ENCODE measurements at places on chromosomes 5 and 9.

- DNase-seq: no peak
These were observed 276.2 kb downstream of the PDE4D start for GRCh38 chr5:59617186-59617771.

GRCh38 chr5:93069276-93069675 lies 511.7 kb downstream of the NR2F1-AS1 start:
- DNase-seq: no peak

DNA sequence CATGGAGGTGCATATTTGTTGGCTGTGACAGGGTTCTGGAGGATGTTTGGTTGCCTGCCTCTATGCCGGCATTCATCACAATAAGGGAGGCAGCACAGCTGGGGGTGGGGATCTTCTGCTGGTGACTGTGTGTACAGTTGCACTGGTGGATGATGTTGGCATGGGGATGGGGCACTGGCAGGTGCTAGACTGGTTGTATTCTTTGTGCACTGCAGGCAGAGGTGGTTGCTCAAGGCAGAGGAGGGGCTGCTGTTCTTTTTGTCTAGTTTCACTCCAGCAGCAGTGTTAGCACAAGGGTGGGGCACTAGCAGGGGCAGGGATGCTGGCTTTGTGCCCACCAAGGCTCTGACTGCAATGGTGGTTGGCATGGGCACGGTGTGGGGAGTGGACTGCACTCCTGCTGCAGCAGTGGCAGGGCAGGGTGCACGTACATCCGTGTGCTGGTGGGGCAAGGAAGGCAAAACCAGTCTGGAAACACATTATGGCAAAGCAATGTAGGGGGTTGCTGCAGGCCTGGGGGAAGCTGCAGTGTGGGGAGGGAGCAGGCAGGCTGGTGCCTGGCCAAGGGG lies 69.3 kb downstream of the ISOC1 start:
- no peak for DNase-seq

- no peak for DNase-seq
These were observed 23.9 kb downstream of the SPARC start for GRCh38 chr5:151662805-151663204.

DNA sequence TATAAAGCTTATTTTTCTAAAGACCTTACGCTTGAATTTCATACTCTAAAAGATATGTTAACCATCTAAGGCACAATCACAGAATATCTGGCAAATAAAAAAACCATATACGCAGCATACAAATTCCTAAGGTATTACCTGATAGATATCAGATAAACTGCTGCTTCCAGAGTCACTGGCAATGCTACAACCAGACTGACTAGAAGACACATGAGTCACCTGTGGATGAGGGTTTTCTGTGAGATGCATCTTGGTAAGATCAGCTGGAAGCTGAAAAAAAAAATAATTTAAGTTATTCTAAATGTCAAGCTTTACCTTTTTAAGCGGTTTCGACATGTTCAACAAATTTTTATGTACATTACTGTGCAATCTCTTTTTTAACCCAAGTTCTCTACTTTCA lies 113.8 kb downstream of the RAPGEF6 start:
- DNase-seq: no peak

DNA sequence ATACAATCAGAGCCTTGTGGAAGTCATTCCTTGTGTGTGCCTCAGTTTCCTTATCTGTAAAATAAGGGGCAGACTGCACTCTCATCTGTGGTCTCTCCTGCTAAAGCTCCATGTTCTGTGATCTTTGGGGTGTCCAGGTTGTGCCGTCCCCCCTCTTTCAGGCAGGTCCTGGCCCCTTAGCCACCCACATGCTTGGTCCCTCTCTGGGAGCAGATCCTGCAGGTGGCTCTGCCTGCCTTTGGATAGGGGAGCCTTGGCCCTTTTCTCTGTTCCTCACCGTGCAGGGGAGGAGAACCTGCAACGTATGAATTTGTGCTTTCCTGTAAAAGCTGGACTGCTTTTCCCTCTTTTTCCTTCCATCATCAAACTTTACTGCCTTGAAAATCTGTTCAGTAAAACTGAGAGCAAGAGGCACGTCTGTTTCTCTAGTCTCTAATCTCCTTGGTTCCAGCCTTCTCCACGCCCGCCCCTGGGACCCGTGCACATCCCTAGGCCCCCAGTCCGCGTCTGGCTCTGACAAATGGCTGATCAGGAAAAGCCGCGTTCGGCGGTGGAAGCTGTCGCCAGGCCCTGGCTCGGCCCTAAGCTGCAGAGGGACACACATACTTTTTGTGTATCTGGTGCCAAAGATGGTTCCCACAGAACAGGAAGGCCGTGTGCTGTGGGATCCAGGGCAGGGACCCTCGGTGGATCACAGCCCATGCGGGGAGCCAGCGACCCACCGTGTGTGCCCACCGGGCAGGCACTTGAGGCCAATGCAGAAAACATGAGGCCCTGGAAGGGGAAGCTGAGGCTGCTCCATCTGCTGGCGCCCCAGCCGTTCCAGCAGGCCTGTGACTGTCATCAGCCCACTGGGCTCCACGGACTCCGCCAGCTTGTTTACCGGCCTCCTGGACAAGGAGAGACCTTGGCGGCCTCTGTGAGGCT lies 43.4 kb upstream of the COL5A1 start:
- no peak for DNase-seq
